Stimulated activated CD4-positive, alpha-beta T cell treated with anti-CD3 and anti-CD28 coated beads, Interleukin-15, amount 100 ng/mL, for 24 hours (primary cell): ENCODE measurements at places on chromosomes 16 and 17.

DNA sequence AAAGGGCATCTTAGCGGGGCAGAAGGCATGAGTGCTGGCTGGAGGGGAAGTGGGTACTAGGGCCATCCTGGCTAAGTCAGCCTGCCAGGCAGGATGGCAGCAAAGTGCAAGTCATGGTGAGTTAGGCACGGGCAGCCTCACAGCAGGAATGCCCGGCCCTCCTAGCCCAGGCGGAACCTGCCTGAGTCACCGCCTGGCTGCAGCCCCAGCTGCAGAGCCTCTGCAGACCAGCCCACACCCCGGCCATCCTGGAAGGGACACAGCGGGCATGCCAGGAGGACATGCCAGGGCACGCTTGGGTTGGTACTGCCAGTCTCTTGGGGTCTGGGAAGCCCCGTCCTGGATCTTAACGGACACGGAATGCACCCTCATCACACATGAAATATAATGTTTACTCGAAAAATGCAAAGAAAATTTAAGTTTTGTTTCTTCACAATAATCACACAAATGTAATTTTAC, 5.0 kb upstream of the ALDH3A1 start:
- DNase-seq, result no peak

DNA sequence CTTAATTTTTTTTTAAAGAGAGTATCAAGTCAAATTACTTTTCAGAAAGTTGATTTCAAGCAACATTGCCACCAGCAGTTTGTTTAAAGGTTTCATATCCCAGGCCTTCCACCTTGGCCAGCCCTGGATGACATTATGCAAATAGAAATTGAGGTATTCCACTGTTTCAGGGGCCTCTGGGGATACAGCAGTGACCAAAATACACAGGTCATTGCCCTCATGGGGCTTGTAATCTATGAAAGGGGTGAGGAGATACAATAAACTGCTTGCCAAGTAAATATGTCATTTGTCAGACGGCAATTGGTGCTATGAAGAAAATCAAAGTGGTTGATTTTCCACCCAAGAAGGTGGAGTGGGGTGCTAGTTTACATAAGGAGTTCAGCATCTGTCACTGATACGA, 37.8 kb upstream of the TMC5 start:
- no peak for DNase-seq

- DNase-seq, result no peak
Measured at GRCh38 chr16:71648162-71648561, 22.2 kb downstream of the MARVELD3 start.

- DNase-seq, result no peak
Measured at GRCh38 chr17:59160157-59161025, 4.8 kb downstream of the PRR11 start.

DNA sequence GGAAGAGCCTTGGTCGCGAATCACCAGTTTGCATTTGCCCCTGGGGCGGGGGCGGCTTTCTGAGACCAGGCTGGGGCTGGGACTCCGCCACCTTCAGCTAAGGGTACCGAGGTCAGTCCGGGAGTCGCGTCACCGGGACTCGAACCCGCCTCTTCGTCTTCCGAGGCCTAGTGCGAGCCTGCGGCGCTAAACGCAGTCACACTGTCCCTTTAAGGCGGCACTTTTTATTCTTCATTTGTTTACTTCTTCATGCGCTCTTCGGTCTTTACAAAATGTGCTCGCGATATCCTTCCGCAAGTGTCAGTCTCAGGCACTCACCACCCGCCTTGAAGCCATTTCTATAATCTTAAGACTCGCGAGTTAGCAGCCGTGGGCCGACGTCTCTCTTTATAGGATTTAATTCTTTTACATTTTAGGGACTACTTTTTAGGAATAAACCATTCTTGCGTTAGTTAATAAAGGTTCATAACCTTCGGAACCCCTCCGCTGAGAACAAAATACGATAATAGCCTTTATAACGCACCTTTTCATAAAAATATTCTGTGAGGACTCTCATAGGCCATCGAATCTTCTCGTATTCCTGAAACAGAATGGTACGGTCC, 593 bp upstream of the HEXIM1 start:
- DNase-seq, result peak; percentile 86

DNA sequence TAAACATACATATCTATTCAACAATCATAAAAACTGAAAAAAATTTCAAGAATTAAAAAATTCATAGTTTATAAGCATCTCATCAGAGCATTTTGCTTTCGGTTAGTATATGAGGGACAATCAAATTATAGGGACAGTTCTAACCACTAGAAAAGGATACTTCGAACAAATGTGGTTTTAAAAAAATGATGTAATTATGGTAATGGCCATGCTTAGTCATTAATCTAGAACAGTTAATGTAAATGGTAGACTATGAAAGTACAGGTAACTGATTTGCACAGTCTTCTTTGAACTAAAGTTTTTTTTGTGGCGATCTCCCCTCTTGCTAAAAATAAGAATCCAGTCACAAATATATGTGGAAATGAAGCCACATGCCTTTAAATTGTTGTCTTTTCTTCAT, 63.5 kb upstream of the PHOSPHO1 start:
- no peak for DNase-seq

DNA sequence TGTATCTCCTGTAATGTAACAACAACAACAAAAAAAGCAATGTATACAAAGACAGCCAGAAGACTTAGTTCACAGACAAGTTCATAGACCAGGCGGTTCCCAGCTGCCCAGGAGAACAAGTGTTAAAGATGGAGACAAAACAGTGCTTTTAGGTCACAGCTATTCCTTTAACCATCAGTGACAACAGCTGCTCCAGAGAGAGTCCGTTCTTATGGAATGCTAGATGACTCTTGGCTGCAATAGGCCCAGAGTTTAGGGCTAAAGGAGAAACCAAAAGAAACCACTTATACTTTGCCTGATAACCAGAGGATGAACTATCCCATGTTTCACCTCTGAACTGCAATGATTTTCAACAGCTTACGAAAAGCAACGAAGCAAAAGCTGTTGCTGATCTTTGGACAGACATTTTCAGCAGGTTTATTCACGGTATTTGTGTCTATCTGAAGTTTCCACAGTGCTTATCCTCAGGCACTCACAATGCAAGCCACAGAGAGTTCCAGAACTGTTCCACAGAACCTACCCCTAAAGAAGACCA, 6.0 kb downstream of the ZCCHC14 start:
- DNase-seq, result no peak

DNA sequence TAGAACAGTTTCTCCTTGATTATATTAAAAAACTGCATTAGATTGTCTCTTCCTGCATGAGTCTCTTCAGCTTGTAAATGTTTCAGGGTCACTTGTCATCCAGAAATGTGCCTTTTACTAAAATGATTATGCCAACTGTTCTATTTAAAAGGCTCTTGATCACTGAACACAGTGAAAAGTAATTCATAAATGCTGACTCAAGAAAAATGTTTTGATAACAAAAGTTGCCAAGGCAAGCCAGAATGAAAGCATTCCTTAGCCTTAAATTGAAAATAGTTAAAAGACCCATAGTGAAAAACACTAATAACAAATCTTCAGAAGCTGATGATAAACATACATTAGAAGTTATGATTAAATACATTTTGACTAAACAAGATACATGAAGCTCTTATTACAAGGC, 356.0 kb upstream of the KIF2B start:
- DNase-seq, result no peak

DNA sequence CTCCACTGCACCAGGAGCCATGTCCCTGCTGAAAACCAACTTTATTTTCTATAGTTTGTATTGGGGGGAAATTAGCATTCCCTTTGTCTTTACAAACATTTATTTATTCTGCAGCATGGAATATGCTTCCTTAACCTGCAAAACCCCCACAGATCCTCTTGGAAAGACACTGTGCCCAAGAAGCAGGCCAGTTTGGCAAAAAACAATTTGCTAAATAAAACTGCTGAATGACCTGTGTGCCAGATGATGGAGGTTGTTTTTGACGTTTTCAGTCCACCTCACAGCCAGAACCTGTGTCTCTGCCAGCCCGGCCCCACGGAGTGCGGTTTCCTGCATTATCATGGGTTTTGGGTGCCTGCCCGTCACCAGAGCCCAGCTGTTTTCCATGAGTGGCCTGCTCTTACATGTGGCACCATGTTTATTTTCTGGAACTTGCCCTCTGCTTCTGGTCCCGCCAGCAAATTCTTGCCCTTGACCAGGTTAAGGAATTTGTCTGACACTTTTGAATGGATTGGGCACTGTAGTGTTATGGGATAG, 26.4 kb downstream of the ORC6 start:
- no peak for DNase-seq

- no peak for DNase-seq
Measured at GRCh38 chr17:48177816-48178215, 70.2 kb downstream of the SNX11 start.

GRCh38 chr16:50635505-50636392, 45.4 kb downstream of the SNX20 start:
- peak; percentile 48 for DNase-seq

DNA sequence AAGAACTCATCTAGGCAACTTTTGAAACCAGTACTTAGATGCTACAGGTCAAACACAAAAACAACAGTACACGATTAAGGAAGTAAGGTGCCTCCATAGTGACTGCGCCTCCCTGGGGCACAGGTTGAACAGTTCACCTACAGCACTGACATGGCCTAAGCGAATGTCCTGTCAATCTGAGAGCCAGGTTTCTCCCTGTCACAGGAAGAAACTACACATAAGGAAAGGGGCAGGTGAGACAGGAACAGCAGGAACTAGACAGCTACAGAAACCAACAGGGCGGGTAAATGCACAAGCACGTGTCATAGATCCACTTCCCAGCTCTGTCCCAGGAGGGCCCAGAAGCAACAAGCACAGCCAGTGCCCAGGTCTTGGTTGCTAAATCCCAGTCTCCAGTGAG, 8.0 kb upstream of the ARHGDIA start:
- no peak for DNase-seq

DNA sequence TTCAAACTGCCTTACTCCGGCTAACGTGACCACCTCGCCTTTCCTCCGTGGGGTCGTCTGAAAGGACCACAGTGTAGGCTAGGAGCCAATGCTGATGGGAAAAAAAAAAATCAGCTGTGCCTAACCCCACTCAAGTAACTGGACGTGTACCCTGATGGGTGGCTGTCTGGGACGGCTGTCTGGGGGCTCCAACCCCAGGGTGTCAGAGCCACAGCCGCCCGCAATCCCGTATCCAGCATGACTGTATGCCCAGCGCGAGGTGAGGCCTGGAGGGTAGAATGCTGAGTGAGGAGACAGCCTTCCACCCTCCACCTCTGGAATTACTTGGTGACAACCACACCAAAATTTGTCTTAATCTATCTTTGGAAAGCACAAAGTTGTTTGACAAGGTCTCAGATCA, 2.8 kb downstream of the CSNK1D start:
- no peak for DNase-seq

- DNase-seq, result no peak
Measured at GRCh38 chr17:79217473-79218135, 143.0 kb downstream of the ENGASE start.

DNA sequence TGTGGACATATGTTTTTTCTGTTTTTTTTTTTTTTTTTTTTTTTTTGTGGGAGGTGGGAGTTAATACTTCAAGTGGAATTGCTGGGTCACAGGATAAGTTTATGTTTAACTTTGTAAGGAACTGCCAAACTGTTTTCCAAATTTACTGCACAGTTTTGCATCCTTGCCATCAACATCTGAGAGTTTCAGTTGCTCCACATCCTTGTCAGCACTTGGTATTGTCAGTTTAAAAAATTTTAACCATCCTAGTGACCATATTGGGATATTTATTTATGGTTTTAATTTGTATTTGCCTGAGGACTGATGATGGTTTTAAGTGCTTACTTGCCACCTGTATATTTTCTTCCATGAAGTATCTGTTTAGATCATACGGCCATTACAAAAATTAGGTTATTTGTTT, 34.0 kb upstream of the IRF8 start:
- no peak for DNase-seq
